ENCODE measurements at places on chromosomes 3 and 15. TPM values are rescaled to one million over a fixed set of nuclear protein-coding genes. Genes with fewer than 3 reads are reported as not detected.

- no peak for DNase-seq
- no peaks in the 10 kb centered on the region for H3K4me1 ChIP-seq
- H3K4me3 ChIP-seq = no peak overlapping the region
- no peaks in the 10 kb centered on the region for H3K36me3 ChIP-seq
Measured at GRCh38 chr3:133135306-133135705, 97.1 kb downstream of the TMEM108 start.

DNA sequence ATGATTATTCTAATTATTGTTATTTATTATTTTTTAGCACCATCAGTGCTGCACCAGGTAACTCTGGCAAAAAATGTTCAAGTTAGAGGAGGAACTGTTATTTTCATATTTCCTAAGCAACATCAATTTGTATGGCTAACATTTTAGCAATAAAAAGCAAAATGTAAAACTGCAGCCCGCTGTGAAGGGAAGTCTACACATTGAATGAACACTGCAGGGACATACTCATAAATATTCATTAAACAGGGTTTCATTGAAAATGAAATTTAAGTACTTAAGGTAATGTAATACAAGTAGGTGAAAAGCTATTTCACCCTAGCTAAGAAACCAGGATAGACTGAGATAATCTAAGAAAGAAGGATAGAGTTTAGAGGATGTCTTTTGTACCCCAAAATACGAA lies 532.7 kb downstream of the NLGN1 start:
- H3K27ac ChIP-seq = no peak overlapping the region
- no peaks in the 10 kb centered on the region for H3K36me3 ChIP-seq
- H3K4me1 ChIP-seq = no peaks in the 10 kb centered on the region
- H3K27me3 ChIP-seq = no peaks in the 10 kb centered on the region
- DNase-seq = no peak

GRCh38 chr15:62469874-62470688 lies 305.0 kb upstream of the C2CD4B start:
- H3K4me1 ChIP-seq = peaks cover 35% of the 10 kb centered on the region
- peak overlapping the region; percentile 42 for H3K27ac ChIP-seq
- no peak overlapping the region for H3K4me3 ChIP-seq
- no peaks in the 10 kb centered on the region for H3K27me3 ChIP-seq
- DNase-seq = no peak

DNA sequence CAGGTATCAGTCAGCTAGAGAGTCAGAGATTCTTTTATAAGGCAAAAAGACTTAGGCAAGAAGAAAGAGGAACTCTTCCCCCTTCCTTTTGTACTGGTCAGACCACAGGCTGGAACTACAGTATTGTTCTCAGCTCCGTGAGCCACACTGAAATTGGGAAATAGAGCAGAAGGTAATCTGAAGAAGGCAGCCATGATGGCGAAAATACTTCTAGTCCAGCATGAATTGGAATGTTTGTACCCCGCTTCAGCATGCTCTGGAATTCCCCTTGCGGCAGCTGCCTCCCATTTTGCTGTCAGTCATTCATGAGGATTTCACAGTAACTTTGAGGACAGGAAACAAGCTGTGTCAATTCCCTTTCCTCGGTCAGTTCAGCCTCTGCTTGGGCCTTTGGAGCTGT lies 96.2 kb downstream of the CORO2B start:
- H3K4me1 ChIP-seq = peaks cover 31% of the 10 kb centered on the region
- H3K27me3 ChIP-seq = no peaks in the 10 kb centered on the region
- peaks cover 1% of the 10 kb centered on the region for H3K36me3 ChIP-seq
- H3K27ac ChIP-seq = peak overlapping the region; percentile 60
- no peak for DNase-seq

GRCh38 chr3:97968376-97968775 lies 3.9 kb downstream of the RIOX2 start:
- H3K27ac ChIP-seq = no peak overlapping the region
- no peak overlapping the region for H3K4me3 ChIP-seq
- peaks cover 3% of the 10 kb centered on the region for H3K36me3 ChIP-seq
- no peak for DNase-seq
- peaks cover 32% of the 10 kb centered on the region for H3K4me1 ChIP-seq

Gene RAB6B
- total RNA-seq = 29.6 TPM

Gene SAMD7
- not detected for total RNA-seq

Gene FETUB
- not detected for total RNA-seq

Gene FRMD4B
- total RNA-seq = 10.6 TPM

Gene RTP4
- total RNA-seq = not detected

Gene MITF
- total RNA-seq = 5.2 TPM

Gene ZMYND10
- 1.1 TPM for total RNA-seq

Gene FBXW12
- not detected for total RNA-seq

Gene SAMMSON
- total RNA-seq = 0.39 TPM
